ENCODE measurements at places on chromosomes 1 and 21.

GRCh38 chr1:45842786-45843185, 39.4 kb downstream of the MAST2 start:
- no peak for DNase-seq

DNA sequence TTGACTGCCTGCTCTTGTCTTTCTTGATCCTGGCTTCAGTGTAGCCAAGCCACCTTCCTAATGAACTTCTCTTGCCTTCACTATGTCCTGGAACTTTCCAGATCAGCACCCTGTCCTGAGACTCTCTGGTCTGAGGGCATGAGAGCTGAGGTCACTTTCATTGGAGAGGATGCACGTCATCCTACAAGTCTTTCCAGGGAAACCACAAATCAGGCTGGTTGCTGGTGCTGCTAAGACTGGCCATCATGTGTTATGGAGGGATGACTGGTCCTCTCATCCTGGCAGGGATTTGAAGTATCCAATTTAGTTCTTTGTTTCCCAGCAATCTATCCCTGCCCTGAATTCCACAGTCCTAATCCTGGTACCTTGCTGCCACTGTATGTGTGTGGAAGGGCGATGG, 228.6 kb downstream of the GPATCH2 start:
- DNase-seq = no peak

- no peak for DNase-seq
Observed at GRCh38 chr1:246181241-246181640, 325.8 kb downstream of the SMYD3 start.

DNA sequence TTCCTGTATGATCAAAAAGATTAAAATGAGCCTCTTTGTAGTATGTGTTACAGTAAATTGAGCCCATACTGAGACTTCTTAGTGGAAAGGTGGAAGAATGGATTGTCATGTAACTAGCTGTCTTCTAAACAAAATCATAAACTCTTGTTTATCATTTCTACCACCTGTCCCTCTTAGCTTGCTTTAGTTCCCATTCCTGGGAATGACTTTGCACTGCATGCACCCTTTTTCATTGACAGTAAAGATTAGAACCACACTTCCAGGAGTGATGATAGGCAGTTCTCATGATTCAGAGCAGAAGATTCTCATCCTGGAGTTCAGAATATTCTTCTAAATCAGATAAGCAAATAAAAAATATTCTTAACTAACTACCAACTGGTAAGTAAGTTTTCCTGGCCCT, 28.0 kb downstream of the DENND2D start:
- DNase-seq = no peak

GRCh38 chr1:228283043-228283371, 75.2 kb downstream of the OBSCN start:
- peak; percentile 7 for DNase-seq

- DNase-seq = no peak
Observed at GRCh38 chr1:76843821-76844464, 23.3 kb upstream of the ST6GALNAC5 start.

DNA sequence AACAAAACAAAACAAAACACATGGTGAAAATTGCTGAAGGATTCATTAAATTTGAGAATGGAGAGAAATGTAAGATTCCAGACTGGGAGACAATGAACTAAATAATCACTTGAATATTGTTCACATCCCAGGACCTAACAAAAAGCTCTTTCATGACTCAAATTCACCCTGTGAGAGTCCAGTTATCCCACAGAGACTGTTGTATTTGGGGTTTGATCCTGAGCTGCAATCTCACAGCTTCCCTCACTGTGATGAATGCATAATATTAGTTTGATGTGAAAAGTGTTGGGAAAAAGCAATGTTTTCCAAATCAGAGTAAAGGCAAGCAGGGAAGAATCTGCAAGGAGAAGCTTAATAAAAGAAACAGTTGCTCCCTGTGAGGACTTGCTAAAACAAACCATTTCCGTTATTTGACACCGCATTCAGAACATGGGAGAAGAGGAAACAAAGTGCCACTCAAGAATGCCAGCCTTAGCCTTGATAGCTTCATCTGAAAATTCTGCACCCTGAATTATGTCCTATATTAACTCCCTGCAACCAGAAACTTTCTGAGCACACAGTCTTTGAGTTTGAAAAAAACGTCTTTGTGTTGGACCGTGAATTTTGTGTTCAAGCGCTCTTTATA, 208.8 kb downstream of the DAB1 start:
- DNase-seq = no peak

DNA sequence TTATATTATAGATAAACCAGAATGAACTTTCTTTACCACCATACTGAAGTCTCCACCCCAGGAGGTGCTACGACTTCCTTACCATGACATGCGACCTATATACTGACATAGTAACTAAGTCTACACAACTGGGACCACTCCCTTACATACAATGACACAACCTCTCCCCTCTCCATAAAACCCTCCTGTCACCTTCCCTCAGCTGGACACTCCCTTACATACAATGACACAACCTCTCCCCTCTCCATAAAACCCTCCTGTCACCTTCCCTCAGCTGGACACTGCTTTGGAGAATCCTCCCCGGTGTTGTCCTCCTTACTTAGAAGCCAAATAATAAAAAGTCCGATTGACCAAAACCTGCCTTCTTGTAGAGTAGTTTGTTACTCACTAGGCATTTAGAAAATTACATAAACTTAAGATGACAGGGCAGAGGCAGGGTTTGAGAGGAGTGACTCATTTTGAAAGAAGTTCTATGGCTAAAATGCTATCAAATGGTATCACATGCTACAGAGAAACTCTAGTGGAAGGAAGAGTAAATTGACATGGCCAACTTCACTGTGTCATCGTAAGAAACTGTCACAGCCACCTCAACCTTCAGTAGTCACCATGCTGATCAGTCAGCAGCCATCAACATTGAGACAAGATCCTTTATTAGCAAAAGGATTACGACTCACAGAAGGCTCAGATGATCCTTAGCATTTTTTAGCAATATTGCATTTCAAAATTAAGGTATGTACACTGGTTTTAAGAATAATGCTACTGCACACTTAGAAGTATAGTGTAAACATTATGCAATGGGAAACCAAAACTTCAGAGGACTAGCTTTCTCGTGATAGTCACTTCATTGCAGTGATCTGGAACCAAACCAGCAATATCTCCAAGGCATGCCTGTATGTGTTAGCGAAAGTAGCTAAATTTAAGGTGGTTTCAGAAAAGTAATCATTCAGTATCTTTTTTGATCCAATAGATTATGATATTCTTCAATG, 56.4 kb downstream of the AHCTF1 start:
- no peak for DNase-seq

DNA sequence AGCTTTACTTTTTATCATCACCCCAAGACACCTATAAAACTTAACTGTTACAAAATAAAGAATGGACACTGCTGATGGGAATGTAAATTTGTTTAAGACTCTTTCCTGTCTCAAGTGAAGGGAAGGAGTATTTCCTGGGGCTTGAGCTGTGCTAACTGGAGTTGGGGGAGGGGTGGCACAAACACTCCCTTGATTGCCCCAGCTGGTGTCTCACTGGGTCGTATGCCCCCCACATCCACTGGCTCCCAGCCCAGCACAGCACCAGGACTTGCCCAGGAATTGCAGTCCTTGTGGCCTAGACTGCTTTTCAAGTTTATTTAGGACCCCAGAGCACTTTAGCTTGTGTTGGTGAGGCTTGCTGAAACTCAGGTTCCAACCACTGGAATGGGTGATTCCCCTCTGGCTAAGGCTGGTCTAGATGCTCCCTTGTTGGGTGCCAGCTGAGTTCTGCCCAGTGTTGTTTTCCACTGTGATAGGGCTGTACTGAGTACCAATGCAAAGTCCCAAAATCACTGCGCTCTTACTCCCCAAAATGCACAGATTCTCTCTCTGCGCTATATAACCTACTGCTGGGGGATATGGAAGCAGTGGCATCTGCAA, 49.1 kb upstream of the DR1 start:
- no peak for DNase-seq

Measured in posterior cingulate gyrus (tissue), 11 donors.